ENCODE measurements at places on chromosomes 11 and 22.

- no peak for DNase-seq
Measured at GRCh38 chr11:20161923-20162744, 1.9 kb upstream of the DBX1 start.

GRCh38 chr22:46381142-46381541 is 45.6 kb downstream of the TRMU start:
- DNase-seq, result no peak

GRCh38 chr22:22787151-22787550 is 100.5 kb upstream of the IGLL5 start:
- DNase-seq, result no peak

GRCh38 chr11:62547691-62548281 is 1.2 kb upstream of the AHNAK start:
- DNase-seq, result no peak

DNA sequence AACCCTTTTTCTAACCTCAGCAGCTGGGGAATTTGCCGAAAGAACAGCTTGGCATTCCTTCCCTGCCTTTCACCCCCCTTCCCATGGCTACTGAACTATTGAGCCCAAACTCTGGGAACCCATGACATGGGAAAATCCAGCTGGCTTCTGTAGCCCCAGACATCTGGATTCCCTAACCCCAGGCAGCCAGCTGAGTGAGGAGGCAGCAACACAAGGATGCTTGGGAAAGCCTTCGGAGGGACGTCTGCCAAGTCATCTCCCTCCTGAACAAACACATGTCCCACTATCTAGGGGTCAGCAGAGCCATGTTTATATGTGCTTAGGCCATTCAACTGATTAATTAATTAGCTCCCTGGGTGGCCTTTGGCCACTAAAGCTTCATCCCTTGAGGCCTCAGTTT is 21.6 kb downstream of the LRRC55 start:
- no peak for DNase-seq

DNA sequence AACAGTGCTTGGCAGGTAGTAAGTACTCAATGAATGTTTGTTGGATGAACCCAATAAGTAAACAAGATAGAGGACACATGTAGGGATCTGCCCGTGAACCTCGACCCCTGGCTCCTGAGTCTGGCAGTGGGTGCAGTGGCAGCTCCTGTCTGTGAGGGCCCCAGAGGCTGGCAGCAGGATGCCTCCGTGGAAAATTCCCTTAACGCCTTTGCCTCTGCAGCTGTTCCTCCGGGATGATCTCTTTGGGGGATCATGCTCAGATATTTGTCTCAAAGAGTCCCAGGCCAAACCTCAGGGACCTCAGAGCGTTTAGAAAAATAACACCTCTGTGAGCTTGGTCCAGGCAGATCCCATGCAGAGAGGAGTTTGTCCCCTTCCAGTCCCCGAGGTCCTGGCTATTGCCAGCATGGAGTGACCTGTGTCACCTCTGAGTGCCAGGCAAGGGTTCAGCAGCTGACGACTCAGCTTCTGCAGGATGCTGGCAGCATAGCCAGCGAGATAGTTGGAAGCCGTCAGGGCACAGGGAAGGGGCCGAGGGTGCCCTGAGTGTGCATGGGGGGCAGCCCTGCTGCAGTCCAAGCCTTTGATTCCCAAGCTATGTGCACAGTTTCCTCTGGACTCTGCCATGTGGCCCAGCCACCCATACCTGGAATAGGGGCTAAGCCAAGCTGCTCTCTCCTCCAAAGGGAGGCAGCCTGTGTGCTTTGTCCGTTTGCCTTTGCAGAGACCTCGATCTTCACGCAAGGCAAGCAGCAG is 613 bp upstream of the MCHR1 start:
- no peak for DNase-seq

GRCh38 chr11:46903846-46904245 is 14.5 kb downstream of the LRP4 start:
- no peak for DNase-seq

GRCh38 chr11:2991452-2992233 is 486 bp downstream of the NAP1L4 start:
- DNase-seq, result no peak

DNA sequence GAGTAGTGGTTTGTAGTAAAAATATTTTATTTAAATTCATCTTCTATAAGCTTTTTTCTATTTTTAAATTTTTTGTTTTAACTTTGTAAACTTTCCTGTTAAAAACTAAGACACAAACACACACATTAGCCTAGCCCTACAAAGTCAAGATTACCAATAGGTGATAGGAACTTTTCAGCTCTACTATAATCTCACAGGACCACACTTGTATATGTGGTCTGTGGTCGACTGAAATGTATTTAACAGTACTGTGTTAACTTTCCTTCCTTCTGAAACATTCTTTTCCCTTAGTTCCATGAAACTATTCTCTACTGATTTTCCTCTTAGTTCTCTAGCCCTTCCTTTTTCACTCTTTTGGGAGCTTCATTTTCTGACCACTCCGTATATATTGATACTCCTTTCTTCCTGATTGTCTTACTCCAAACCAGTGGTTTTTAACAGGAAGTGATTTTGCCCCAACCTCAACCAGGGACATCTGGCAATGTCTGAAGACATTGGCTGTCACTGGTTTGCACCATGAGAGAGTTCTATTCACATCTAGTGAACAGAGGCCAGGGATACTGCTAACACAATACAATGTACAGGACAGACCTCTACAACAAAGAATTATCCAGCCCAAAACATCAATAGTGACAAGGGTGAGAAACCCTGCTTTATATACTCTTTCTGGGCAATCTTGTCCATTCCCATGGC is 8.8 kb downstream of the ZW10 start:
- DNase-seq, result no peak

- DNase-seq, result no peak
Measured at GRCh38 chr11:92511522-92512203, 287.0 kb downstream of the FAT3 start.

DNA sequence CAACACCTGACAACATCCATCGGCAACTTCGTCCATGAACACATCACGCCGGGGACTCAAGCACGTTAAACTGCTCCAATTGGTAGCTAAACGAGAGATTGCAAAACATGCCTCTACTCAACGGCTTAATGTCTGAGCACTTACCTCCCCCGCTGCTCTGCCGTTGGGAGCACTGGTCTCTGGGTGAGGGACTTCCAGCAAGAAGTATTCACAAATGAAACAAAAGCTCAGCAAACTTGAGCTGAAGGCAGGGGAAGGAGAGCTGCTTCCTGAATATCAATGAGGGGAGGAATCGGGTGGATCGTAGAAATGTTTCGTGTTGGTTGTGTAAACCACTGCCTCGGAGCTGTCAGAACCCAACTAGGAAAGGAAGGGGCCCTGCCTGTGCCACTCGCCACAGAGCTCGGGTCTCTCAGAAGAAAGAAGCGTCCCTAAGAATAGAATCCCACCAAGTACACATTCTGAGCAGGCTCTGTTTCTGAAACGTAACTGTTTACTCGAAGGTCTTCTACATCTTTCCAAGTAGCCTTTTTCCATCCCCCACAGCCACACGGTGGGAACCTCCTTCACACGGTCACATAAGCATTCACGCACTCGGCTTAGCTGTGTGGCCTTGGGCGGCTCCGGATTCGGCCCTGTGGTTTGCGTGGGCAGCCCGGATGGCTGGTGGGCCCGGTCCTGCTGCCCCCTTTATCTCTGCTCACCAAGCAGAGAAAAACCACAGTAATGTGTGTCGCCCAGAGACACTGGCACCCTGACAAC is at the start of gene MLC1:
TSS of gene MLC1 (minus strand) at position 216 of the 762 bp plus-strand sequence. CDS start 524 bp downstream, outside the sequence.
- no peak for DNase-seq

DNA sequence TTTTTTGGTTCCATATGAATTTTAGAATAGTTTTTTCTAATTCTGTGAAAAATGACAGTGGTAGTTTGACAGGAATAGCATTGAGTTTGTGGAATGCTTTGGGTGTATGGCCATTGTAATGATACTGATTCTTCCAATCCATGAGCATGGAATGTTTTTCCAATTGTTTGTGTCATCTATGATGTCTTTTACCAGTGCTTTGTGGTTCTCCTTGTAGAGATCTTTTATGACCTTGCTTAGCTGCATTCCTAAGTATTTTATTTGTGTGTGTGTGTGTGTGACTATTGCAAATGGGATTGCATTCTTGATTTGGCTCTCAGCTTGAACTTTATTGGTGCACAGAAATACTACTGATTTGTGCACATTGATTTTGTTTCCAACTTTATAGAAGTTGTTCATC is 3.0 kb upstream of the CSF2RB start:
- DNase-seq, result no peak

GRCh38 chr11:96969251-96969650 is 579.4 kb downstream of the JRKL start:
- no peak for DNase-seq

DNA sequence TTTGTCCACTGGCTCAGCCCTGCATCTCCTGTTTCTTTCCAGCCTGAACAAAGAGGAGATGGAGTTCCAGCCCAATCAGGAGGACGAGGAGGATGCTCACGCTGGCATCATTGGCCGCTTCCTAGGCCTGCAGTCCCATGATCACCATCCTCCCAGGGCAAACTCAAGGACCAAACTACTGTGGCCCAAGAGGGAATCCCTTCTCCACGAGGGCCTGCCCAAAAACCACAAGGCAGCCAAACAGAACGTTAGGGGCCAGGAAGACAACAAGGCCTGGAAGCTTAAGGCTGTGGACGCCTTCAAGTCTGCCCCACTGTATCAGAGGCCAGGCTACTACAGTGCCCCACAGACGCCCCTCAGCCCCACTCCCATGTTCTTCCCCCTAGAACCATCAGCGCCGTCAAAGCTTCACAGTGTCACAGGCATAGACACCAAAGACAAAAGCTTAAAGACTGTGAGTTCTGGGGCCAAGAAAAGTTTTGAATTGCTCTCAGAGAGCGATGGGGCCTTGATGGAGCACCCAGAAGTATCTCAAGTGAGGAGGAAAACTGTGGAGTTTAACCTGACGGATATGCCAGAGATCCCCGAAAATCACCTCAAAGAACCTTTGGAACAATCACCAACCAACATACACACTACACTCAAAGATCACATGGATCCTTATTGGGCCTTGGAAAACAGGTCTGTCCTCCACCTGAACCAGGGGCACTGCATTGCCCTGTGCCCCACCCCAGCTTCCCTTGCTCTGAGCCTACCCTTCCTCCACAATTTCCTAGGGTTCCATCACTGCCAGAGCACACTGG is 5.0 kb downstream of the FTH1 start:
- DNase-seq, result no peak

DNA sequence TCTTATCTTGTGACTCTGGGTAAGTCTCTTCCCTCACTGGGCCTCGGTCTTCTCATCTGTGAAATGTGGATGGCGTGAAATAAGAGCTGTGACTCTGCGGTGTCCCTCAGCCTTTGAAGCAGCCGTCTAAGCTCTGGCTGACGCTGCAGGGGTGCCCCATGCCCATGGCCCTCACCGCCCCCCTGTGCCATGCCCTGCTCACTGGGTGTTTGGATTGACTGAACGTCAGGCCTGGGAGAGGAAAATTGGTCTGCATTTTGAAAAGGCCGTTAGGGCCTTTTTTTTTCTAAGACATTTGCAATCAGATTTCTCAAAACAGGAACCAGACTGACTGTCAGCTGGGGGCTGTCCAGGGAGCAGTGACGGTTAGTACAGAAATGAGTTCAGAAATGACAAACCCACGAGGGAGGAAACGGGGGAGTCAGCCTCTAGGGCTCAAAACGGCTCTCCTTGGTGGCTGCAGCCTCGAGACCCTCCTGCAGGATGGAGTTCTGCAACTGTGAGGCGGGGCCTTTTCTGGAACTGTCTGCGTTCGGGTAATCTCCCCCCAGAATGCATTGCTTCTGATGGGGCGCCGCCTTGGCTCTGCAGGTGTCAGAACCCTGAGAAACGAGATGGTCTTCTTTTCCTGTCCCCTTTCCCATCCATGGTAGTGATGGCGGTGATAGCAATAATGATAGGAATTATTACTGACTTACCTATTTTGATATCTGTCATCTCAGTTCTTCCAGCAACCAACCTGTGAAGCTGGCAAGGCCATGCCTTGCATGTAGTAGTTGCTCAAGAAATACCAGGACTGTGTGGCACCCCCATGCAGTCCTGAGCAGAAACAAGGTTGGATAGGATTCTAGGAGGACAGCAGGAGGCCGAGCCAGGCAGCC is 2.0 kb downstream of the GRK2 start:
- DNase-seq, result no peak

DNA sequence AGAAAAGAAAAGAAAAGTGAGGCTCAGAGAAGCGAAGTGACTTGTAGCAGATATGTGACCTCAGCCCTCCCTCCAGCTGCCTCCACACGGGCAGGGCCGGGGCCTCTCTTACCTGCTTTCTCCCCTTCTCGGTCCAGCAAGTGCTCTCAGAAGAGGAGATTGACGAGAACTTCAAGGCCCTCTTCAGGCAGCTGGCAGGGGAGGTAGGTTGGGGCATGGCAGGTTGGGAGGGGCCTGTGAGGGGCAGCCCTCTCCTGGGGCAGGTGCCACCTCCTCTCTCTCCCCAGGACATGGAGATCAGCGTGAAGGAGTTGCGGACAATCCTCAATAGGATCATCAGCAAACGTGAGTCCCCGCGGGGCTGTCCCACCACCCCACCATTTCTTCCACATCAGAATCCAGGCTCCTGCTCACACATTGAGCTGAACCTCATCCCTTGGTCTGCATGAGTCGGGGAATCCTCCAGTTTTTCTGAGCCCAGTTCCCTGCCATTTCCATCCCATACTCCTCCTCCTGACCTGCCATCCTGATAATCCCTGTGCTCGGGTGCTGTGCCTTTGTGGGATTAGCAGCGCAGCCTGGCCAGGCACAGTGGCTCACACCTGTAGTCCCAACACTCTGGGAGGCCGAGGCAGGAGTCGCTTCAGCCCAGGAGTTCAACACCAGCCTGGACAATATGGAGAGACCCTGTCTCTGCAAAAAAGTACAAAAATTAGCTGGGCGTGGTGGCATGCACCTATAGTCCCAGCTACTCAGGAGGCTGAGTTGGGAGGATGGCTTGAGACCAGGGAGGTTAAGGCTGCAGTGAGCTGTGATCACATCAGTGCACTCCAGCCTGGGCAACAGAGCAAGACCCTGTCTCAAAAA is 26.4 kb downstream of the CAPN1 start:
- DNase-seq, result no peak

DNA sequence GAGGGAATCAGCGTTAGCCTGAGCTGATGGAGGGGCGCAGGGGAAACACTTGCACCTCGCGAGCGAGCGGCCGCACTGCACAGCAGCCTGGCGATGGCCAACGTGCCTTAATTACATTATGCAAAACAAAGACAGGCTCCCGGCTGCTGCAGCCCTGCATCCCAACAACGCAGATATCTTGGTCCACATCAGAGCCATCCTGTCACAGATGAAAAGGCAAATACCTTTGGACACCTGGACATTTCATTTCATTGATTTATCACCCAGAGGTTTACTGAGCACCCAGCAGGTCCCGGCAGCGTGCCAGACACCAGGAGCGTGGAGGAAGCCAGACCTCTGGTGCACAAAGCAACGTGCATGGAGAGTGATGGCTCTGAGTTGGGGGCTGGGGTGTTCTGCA is 843.0 kb downstream of the TBC1D22A start:
- no peak for DNase-seq
